Stimulated activated CD4-positive, alpha-beta T cell treated with anti-CD3 and anti-CD28 coated beads, Interleukin-1b, Interleukin-23, amount 100 ng/mL, for 48 hours (primary cell): ENCODE measurements at places on chromosomes 16 and 17.

DNA sequence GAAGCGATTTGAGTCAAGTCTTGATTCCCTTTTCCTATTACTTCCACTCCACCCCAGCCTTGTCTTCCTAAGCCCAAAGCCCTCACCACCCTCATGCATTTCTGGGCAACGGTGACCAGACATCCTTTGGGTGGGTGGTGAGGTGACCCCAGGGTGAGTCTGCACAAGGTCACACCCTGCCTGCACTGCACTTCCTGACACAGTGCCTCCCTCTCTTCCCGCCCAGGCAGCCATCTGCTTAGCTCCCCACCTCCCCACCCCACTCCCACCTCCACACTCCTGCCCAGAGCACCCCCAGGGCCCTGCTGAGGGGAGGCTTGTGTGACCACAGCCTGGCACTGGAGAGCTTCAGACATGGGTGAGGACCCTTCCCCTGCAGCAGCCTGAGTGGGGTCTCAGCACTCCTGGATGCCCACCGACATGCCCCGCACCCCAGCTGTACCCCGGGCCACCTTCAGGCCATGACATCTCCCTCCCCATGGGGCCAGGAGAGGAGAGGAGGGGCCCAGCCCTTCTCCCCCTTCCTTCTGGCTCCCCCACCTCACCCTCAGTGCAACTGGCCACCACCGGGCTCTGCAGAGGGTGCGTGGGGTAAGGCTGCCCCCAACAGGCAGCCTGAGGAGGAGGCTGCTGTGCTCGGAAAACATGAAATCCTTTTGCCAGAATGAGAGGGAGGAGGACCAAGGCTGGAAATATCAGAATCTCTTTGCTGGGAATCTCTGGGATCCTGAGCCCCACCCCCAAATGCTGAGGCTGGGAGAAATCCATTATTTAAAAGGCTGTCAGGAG is 68.6 kb downstream of the CCT6B start:
- DNase-seq, result peak; percentile 19

- DNase-seq, result no peak
Measured at GRCh38 chr17:74943808-74944522, 8.3 kb downstream of the OTOP3 start.

GRCh38 chr16:57023541-57024249 is 34.3 kb downstream of the NLRC5 start:
- peak; percentile 52 for DNase-seq

- DNase-seq, result no peak
Measured at GRCh38 chr17:75891605-75892555, 4.9 kb downstream of the TRIM65 start.

DNA sequence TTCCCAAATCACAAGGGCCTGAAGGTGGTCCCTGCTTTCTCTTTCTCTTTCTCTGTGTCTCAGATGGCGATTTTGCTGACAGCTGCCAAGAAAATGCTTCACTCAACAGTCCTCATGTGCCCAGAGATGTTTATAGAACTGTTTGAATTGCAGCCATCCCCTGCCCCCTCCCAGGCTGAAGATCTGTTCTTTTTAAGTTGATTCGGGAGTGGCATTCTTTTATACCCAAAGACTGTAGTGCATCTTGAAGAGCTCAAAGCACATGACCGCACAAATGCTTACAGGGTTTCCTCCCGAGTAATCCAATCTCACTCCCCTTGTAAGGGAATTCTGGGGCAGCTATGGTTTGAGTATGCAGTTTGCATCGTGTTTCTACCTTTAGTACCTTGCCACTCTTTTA is 75.7 kb downstream of the SEC14L1 start:
- DNase-seq, result no peak

GRCh38 chr17:66835476-66835875 is 559 bp downstream of the CACNG5 start:
- DNase-seq, result no peak

- peak; percentile 75 for DNase-seq
Measured at GRCh38 chr17:74981979-74982662, 5.3 kb upstream of the CDR2L start.

- peak; percentile 87 for DNase-seq
Measured at GRCh38 chr16:67244387-67245185, 2.7 kb downstream of the FHOD1 start.

- DNase-seq, result no peak
Measured at GRCh38 chr16:23711785-23712184, 1.2 kb downstream of the ERN2 start.

GRCh38 chr17:39916918-39917317 is 1.5 kb downstream of the GSDMB start:
- no peak for DNase-seq

GRCh38 chr17:45170280-45170930 is 8.7 kb downstream of the HEXIM2 start:
- DNase-seq, result no peak

DNA sequence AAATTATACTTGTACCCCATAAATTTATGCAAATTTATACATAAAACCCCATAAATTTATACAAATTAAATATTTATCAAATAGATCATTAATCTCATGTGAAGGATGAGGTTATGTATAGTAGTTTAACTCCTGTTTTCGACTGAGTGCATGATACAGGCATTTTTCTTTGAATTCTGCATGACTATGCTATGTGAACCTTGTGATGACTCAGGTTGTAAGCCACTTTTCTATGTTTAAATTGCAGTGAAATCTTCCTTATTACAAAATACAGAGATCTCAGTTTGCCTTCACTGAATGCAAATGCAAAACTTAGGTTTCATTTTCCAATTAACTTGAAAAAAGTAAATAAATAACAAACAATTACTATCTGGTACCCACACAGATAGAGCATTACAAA is 843.7 kb downstream of the CDH11 start:
- no peak for DNase-seq

GRCh38 chr17:47694581-47695428 is 844 bp downstream of the TBKBP1 start:
- peak; percentile 57 for DNase-seq

GRCh38 chr16:30750876-30751465 is 2.7 kb downstream of the PHKG2 start:
- DNase-seq, result no peak

GRCh38 chr17:27458524-27458908 is 2.3 kb downstream of the KSR1 start:
- DNase-seq, result no peak

GRCh38 chr16:87679593-87680271 is 77.4 kb downstream of the JPH3 start:
- no peak for DNase-seq

- DNase-seq, result no peak
Measured at GRCh38 chr16:86371083-86371803, 139.1 kb upstream of the FOXF1 start.

- DNase-seq, result no peak
Measured at GRCh38 chr16:87186446-87186845, 130.7 kb downstream of the C16orf95 start.

DNA sequence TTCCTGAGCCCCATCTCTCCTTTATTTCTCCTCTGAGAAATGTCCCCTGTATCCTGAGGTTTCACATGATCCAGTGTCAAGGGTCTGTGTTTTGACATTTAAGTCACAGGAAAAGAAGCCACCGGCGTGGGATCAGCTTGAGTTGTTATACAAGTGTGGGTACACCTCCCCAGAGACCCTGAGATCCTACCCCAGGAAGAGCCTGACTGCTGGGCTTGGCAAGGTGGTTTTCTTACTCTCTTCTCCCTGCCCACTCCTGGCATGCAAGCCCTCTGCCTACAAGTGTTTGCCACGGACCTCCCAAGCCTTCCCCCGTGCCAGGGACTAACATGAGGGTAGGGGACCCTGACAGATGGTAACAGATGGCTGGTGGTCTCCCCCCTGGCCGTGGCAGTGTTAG is 2.8 kb upstream of the ARHGAP27 start:
- no peak for DNase-seq

DNA sequence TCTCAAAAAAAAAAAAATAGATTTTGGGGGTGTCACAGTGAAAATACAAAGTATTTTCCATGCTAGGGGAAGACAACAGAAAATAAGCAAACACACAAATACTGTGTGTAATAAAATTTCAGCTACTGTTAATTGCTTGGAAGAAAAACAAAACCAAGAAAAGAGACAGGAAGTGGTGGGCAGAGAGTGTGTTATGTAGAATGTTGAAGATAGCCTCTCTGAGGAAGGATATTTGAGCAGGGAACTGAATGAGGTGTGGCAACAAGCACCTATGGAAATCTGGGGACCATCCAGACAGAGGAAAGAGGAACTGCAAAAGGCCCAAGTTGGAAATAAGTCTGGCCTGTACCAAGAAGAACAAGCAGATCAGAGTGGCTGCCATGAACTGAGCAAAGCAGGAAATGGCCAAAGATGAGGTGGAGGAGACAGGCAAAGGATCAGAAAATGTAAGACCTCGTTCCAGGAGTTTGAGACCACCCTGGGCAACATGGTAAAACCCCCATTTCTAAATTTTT is 7.8 kb upstream of the USP31 start:
- no peak for DNase-seq

DNA sequence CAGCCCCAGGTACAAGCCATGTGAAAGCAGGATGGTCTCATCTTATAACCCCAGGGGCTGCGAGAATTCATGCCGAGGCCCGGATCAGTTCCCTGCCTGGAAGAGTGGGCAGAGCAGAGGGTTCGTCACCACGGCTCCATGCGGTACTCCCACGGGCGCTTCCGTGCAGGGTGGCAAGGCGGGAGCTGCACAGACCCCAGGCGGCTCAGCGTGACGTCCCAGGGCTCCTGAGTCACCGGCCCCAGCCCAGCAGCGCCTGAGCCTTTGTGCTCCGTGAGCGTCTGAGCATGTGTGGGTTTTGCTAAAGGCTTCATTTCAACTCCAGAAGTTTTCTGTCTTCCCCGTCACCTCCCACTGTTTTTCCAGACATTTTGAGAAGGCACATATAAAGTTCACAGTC is 71.2 kb upstream of the CHMP6 start:
- DNase-seq, result no peak

- no peak for DNase-seq
Measured at GRCh38 chr16:11836650-11837244, 14.6 kb downstream of the RSL1D1 start.
